ENCODE measurements at places on chromosomes 16 and 17. TPM values are rescaled to one million over a fixed set of nuclear protein-coding genes. Genes with fewer than 3 reads are reported as not detected.
A peak's percentile ranks its signal among the peaks of the same experiment; 100 is the strongest.

DNA sequence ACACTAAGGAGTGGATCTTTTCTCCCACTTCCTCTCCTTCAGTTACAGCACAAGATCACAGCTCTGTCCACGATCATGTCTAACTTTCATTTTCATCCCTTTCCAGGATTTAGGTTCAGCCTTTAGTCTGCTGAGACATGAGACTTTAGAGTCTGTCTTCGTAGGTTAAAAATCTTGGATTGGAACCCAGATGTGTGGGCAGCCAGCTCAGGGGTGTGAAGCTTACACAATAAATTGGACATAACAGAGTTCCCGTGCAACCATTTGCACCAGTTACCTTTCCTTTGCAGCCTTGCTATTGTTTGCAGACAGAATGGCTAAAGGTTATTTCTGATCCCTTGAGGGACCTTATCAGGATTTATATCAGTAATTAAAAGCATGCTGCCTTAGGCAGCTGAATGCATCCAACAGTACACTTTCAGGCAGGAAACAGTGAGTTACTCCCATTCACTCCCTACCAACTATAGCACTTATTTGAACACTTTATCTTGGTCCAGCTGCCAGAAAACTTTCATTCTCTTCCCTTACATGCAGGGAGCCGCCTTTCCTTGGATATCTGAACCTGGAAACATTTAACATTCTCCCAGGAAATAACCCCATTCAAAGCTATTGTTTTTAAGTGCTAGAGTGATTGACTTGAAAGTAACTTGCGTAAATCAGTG, 87.3 kb downstream of the TMEM100 start:
- H3K27me3 ChIP-seq = no peaks in the 10 kb centered on the region
- no peak overlapping the region for H3K27ac ChIP-seq
- no peaks in the 10 kb centered on the region for H3K4me1 ChIP-seq
- DNase-seq = no peak
- H3K36me3 ChIP-seq = no peaks in the 10 kb centered on the region

GRCh38 chr16:67727521-67728485, 8.7 kb upstream of the GFOD2 start:
- DNase-seq = no peak
- no peaks in the 10 kb centered on the region for H3K27me3 ChIP-seq
- H3K36me3 ChIP-seq = no peaks in the 10 kb centered on the region
- H3K27ac ChIP-seq = peak overlapping the region; percentile 71

DNA sequence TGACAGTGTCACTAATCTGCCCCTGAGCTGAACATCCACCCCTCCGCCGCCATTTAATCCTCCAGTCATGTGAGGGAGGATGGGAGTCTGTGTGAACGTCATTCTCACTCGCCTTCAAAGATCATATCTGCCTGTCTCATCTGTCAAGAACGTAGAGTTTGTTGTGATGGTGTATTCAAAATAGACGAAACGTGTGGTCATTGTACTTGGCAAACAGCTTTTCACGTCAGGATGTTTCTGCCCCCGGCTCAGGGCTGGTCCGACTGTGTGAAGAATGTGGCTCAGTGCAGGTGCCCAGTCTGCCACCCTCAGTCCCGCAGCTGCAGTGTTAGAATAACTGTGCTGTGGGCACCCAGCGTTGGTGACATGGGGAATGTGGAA, 148.0 kb downstream of the KCNJ12 start:
- H3K4me1 ChIP-seq = no peaks in the 10 kb centered on the region
- no peaks in the 10 kb centered on the region for H3K27me3 ChIP-seq
- no peaks in the 10 kb centered on the region for H3K36me3 ChIP-seq
- no peak overlapping the region for H3K4me3 ChIP-seq

GRCh38 chr17:72877348-72877747, 215.1 kb downstream of the SLC39A11 start:
- H3K4me1 ChIP-seq = no peaks in the 10 kb centered on the region
- H3K4me3 ChIP-seq = no peak overlapping the region
- no peaks in the 10 kb centered on the region for H3K27me3 ChIP-seq
- no peak for DNase-seq

GRCh38 chr17:35293151-35293847, 50.4 kb downstream of the SLFN5 start:
- no peak for DNase-seq
- no peak overlapping the region for H3K4me3 ChIP-seq
- H3K4me1 ChIP-seq = no peaks in the 10 kb centered on the region
- peaks cover 5% of the 10 kb centered on the region for H3K27me3 ChIP-seq
- no peak overlapping the region for H3K27ac ChIP-seq

GRCh38 chr17:34254651-34255380, at the start of gene CCL2:
CCL2 (plus strand) TSS chr17:34255285; CDS start chr17:34255350, 65 bp downstream.
- H3K27me3 ChIP-seq = no peaks in the 10 kb centered on the region
- H3K4me3 ChIP-seq = no peak within 1 kb of the TSS
- peak within 1 kb of the TSS; percentile 62 for H3K27ac ChIP-seq
- DNase-seq = peak; percentile 79
- H3K36me3 ChIP-seq = no peaks in the 10 kb centered on the region

- no peaks in the 10 kb centered on the region for H3K27me3 ChIP-seq
- no peak overlapping the region for H3K4me3 ChIP-seq
- peaks cover 7% of the 10 kb centered on the region for H3K4me1 ChIP-seq
- no peak for DNase-seq
- no peaks in the 10 kb centered on the region for H3K36me3 ChIP-seq
- H3K27ac ChIP-seq = no peak overlapping the region
Measured at GRCh38 chr16:27229891-27230470, 26.7 kb downstream of the KDM8 start.

GRCh38 chr16:20875355-20875650, 24.9 kb downstream of the DCUN1D3 start:
- H3K4me1 ChIP-seq = peaks cover 30% of the 10 kb centered on the region
- H3K27ac ChIP-seq = no peak overlapping the region
- no peaks in the 10 kb centered on the region for H3K36me3 ChIP-seq
- DNase-seq = no peak

GRCh38 chr17:57819285-57819684, 30.6 kb downstream of the MRPS23 start:
- no peaks in the 10 kb centered on the region for H3K27me3 ChIP-seq
- H3K36me3 ChIP-seq = no peaks in the 10 kb centered on the region
- no peaks in the 10 kb centered on the region for H3K4me1 ChIP-seq
- H3K27ac ChIP-seq = no peak overlapping the region

DNA sequence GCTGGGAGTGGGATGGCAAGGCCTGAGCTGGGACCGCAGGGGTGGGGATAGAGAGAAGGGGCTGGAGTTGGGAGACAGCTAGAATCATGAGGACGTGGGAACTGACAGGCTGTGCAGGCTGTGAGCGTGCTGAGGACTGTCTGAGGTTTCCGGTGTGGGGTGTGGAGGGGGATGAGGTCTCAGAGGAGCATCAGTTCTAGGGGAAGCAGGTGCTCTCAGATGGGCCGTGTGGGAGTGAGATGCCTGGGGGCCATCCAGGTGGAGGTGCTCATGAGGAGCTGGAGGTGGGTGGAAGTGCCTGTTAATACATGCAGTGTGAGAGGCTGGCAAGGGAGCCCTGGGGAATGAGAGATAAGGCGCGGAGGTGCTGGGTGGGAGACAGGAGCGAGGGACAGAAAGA, 27.2 kb downstream of the HASPIN start:
- H3K27me3 ChIP-seq = no peaks in the 10 kb centered on the region
- no peak overlapping the region for H3K4me3 ChIP-seq
- no peak for DNase-seq

DNA sequence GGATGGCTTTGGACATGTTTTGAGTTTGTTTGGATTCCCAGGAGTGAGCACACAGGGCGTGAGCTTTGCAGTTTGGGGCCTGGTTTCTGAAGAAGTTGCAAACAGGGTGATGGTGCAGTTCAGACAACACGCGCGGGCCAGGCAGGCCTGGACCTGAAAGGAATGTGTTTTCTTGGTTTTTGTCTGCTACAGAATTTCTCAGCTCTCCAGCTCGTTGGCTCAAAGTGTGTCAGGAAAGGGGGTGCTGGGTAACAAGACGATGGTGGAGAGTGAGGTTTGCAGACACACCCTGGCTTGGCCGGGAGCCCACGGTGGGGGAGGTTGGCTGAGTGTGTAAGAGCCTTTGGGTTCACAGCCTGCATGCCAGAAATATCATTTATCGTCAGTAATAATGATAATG, 82.3 kb downstream of the CMIP start:
- no peaks in the 10 kb centered on the region for H3K4me1 ChIP-seq
- peak overlapping the region; percentile 70 for H3K27ac ChIP-seq
- H3K36me3 ChIP-seq = no peaks in the 10 kb centered on the region
- H3K4me3 ChIP-seq = no peak overlapping the region
- no peak for DNase-seq

DNA sequence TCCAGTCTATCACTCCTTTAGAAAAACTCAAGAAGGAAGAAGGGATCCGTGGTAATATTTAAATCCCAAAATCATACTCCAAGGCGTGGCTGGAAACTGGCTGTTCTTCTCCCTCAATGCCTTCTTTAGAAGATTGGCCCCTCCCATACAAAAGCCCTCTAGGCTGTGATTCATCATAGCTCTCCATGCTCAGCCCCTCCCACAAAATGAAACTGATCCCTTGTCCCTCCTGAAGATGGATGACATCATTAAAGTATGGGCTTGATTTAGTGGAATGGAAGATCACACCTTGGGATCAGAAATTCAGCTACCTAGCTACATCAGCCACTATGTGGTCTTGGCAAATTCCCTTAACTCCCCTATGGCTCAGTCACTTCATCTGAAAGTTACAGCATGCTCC, 4.1 kb downstream of the GRIN2A start:
- no peak for DNase-seq
- no peaks in the 10 kb centered on the region for H3K36me3 ChIP-seq
- no peak overlapping the region for H3K27ac ChIP-seq

DNA sequence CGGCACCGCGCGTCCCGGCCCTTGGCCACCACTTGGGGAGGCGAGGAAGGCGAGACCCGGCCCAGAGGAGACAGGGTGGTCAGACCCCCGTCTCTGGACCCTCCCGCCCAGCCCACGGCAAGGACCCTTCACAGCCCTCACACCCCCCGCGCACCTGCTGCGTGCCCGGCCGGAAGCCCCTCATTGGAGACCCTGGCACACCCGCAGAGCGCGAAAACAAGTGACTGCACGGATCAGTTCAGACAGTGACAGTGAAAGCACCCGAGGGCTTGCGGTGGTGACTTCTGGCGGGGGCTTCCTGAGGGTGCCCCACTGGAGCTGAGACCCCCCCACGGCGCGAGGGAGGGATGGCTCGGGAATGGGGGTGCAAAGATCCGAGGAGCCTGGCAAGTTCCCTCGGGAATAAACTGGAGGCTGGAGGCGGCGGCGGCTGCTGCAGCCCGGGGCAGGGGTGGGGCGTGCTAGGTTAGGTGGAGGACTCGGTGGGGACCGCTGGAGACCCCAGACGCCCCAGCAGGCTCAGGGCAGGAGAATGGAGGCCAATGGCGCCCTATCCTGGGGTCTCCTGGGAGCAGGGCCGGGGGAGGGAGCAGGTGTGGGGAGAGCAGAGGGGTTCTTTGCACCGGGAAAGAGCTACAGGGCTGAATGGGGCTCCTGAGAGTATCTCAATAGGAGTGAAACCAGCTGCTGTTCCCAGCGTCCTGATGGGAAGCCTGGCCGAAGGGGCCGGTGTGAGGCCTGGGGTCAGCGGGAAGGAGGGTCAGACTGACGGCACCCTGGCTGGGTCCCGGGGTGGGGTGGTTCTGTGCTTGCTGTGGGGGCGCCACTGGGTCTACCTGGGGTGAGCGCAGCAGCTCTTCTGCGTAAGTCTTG, 824 bp upstream of the FBXL16 start:
- no peaks in the 10 kb centered on the region for H3K4me1 ChIP-seq
- H3K27ac ChIP-seq = no peak overlapping the region
- peaks cover 58% of the 10 kb centered on the region for H3K27me3 ChIP-seq
- no peak overlapping the region for H3K4me3 ChIP-seq
- H3K36me3 ChIP-seq = no peaks in the 10 kb centered on the region

- no peak overlapping the region for H3K4me3 ChIP-seq
- no peaks in the 10 kb centered on the region for H3K27me3 ChIP-seq
- no peak for DNase-seq
- no peaks in the 10 kb centered on the region for H3K36me3 ChIP-seq
Measured at GRCh38 chr17:66983414-66984021, 19.0 kb downstream of the CACNG4 start.

- no peak overlapping the region for H3K27ac ChIP-seq
- peaks cover 7% of the 10 kb centered on the region for H3K4me1 ChIP-seq
- DNase-seq = no peak
- H3K4me3 ChIP-seq = no peak overlapping the region
- H3K36me3 ChIP-seq = no peaks in the 10 kb centered on the region
Measured at GRCh38 chr16:56653218-56653617, 1.5 kb downstream of the MT1B start.

- peaks cover 7% of the 10 kb centered on the region for H3K4me1 ChIP-seq
- H3K27me3 ChIP-seq = no peaks in the 10 kb centered on the region
- H3K36me3 ChIP-seq = no peaks in the 10 kb centered on the region
- no peak overlapping the region for H3K27ac ChIP-seq
Measured at GRCh38 chr16:83932955-83933673, 19.9 kb upstream of the OSGIN1 start.

GRCh38 chr17:5241861-5242671, 7.4 kb upstream of the SCIMP start:
- no peaks in the 10 kb centered on the region for H3K27me3 ChIP-seq
- no peak overlapping the region for H3K4me3 ChIP-seq
- no peak overlapping the region for H3K27ac ChIP-seq
- DNase-seq = no peak

DNA sequence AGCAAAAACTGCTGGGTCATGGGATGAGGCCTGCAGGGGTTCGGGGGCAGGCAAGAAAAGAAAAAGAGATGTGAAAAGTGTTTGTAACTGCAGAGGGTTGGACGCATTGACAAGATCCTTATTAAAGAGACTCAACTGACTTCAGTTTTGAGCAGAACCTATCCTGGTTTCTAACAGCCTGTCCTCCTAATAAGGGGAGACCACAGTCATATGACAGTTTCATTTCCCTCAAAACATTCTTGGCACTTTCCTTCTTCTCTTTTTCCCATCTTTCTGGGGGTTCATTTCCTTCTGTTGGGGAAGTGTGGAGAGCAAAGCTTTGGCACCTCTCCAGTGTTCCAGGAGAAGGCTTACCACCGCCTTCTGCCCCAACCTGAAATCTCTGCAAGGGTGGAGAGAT, 118.5 kb downstream of the MAF start:
- no peaks in the 10 kb centered on the region for H3K36me3 ChIP-seq
- H3K4me1 ChIP-seq = no peaks in the 10 kb centered on the region

RUNDC1 gene
- total RNA-seq = 15.0 TPM

CCL11 gene
- total RNA-seq = not detected

CES5A gene
- total RNA-seq = not detected

All from adrenal gland (tissue), 19 donors.